Breast epithelium (tissue), 4 donors: ENCODE measurements at places on chromosomes 2 and 18. TPM values are rescaled to one million over a fixed set of nuclear protein-coding genes. Genes with fewer than 3 reads are reported as not detected.

GRCh38 chr18:28151434-28151833, 25.5 kb downstream of the CDH2 start:
- H3K4me1 ChIP-seq = no peaks in the 10 kb centered on the region
- no peaks in the 10 kb centered on the region for H3K27me3 ChIP-seq
- H3K4me3 ChIP-seq = no peak overlapping the region
- no peaks in the 10 kb centered on the region for H3K36me3 ChIP-seq

DNA sequence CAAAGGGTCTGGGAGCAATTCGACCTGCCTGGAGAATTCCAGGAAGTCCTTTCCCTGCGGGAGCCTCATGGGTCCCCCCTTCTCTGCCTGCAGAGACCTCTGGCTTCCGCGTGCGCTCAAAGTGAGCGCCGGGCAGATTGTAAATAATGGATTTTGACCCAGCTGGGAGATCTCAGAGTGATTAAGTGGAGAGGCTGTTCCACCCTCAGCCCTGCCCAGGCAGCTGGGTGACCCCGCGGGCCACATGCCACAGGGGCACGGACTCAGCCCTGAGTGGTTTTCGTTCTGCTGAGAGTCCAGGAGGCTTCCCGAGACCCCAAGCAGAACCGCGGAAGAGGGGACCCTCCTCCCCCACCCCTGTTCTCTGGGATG, 1.2 kb downstream of the KCNG2 start:
- peaks cover 17% of the 10 kb centered on the region for H3K27me3 ChIP-seq
- DNase-seq = peak; percentile 19
- H3K4me3 ChIP-seq = peak overlapping the region; percentile 43

DNA sequence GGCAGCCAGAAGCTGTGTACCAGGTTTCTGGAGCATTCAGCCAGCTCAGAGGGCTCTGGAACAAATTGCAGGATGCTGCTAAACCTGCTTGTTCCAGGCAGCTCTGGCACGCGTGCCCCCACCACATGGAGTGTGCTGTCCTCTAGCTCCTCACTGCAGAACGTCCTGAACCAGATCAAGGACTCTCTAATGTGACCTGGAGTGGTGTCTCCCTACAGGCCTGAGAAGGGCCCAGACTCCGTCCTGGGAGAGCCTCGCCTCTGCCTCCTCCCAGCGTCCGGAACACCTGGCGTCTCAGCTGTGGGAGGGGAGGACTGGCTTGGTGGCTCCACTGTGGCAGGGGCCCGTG, 115.6 kb upstream of the GPC1 start:
- H3K4me1 ChIP-seq = peaks cover 7% of the 10 kb centered on the region
- no peak for DNase-seq
- peak overlapping the region; percentile 86 for H3K27ac ChIP-seq
- H3K27me3 ChIP-seq = peaks cover 9% of the 10 kb centered on the region
- H3K4me3 ChIP-seq = no peak overlapping the region

The G6PC2 gene
- total RNA-seq = not detected

DNA sequence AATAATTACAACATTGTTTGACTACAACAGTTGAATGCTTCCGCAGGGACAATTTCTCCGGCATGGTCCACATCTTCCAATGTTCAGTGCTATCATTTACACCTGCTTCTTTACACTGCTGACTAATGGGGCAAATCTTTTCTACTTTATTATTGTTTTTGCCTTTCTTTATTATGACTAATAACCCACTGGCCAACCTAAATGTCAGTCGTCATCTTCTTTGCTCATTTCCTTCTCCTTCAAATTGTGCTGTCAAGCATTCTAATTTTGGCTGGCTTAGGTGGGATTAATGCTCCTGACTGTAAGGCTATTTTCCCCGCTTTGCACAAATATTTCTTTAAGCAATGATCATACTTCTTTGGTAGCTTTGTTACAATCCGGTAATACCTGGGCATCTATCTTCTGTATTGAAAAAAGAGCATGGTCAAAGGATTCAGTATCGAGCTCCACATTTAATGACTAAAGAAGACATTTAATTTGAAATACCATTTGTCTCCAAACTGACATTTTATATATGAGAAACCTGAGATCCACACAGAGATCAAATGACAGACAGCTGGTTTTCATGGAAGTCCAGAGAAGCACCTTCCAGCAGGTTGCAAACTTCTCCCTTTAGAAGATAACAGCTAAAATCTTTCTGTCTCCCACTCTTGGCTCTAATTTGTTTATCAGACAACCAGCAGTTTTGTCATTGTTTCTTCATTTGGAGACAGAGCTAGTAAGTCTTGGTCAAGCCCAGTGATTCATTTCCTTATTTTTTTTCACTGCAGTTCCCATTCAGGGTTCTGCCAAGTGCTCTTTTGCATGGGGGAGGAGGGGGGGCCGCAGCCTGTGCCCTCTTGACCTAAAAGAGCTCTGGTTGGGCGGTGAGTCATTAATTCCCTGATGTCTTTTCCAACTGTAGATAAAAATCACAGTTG, 132.9 kb downstream of the SOCS6 start:
- no peak overlapping the region for H3K4me3 ChIP-seq
- no peaks in the 10 kb centered on the region for H3K27me3 ChIP-seq
- H3K4me1 ChIP-seq = peaks cover 10% of the 10 kb centered on the region

- H3K4me1 ChIP-seq = peaks cover 3% of the 10 kb centered on the region
- peak within 1 kb of the TSS; percentile 38 for H3K27ac ChIP-seq
- H3K27me3 ChIP-seq = peaks cover 100% of the 10 kb centered on the region
- no peak for DNase-seq
- H3K36me3 ChIP-seq = no peaks in the 10 kb centered on the region
These were observed at the start of gene PAX3 for GRCh38 chr2:222298311-222299150. Gene PAX3 (minus strand): TSS chr2:222298998. CDS start chr2:222298615, 383 bp downstream.

DNA sequence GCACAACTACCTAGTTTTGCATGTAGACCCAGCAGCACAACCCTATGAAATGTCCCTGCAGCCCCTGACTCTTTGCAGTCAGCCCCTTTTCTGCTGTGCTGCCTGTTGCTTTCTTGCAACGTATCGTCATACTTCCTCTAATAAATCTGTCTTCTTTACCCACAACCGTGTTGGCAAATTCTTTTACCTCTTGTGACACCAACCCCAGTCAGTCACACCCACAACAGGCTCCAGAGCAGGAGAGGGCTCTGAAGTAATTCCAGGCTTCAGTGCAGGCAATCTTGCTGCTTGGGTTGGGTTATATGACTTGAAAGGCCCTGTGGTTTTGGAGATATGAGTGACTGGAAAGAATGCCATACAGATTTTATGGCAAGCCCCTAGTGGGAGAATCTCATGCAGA, 79.1 kb upstream of the KCNH7 start:
- no peaks in the 10 kb centered on the region for H3K4me1 ChIP-seq
- no peaks in the 10 kb centered on the region for H3K36me3 ChIP-seq
- H3K27me3 ChIP-seq = no peaks in the 10 kb centered on the region
- H3K27ac ChIP-seq = no peak overlapping the region

DNA sequence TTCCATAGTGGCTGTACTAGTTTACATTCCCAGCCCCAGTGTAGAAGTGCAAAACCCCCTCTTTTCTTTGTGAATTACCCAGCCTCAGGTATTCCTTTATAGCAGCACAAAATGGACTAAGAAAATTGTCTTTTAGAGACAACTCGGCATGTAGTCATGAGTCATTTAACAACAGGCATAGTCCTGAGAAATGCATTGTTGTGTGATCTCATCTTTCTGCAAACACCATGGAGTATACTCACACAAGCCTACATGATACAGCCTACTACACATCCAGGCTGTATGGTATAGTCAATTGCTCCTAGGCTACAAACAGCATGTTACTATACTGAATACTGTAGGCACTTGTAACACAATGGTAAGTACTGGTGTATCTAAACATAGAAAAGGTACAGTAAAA, 44.4 kb upstream of the MBP start:
- no peak overlapping the region for H3K4me3 ChIP-seq
- no peak for DNase-seq
- no peaks in the 10 kb centered on the region for H3K27me3 ChIP-seq
- H3K36me3 ChIP-seq = no peaks in the 10 kb centered on the region
- H3K27ac ChIP-seq = no peak overlapping the region
- H3K4me1 ChIP-seq = no peaks in the 10 kb centered on the region

The ECEL1 gene
- 0.48 TPM for total RNA-seq

- no peak overlapping the region for H3K4me3 ChIP-seq
- H3K27me3 ChIP-seq = no peaks in the 10 kb centered on the region
- H3K27ac ChIP-seq = no peak overlapping the region
- H3K4me1 ChIP-seq = no peaks in the 10 kb centered on the region
These were observed 38.7 kb downstream of the ZNF521 start for GRCh38 chr18:25313268-25313667.

GRCh38 chr2:82879803-82880202, 1579.3 kb downstream of the SUCLG1 start:
- no peak overlapping the region for H3K27ac ChIP-seq
- H3K27me3 ChIP-seq = no peaks in the 10 kb centered on the region
- no peaks in the 10 kb centered on the region for H3K4me1 ChIP-seq

DNA sequence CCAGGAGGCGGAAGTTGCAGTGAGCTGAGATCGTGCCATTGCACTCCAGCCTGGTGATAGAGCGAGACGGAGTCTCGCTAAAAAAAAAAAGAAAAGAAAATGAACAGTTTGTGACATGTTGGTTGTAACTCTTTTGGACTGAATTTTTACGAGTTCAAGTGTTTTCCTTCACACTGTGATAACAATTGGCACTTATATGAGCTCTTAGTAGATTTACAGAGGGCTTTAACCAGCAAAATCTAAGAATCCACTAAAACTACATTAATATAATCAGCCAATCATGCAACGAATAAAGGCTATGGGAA, 2.1 kb upstream of the GEMIN6 start:
- H3K27ac ChIP-seq = no peak overlapping the region
- no peak overlapping the region for H3K4me3 ChIP-seq
- no peaks in the 10 kb centered on the region for H3K4me1 ChIP-seq
- no peaks in the 10 kb centered on the region for H3K27me3 ChIP-seq
- no peak for DNase-seq
- no peaks in the 10 kb centered on the region for H3K36me3 ChIP-seq

DNA sequence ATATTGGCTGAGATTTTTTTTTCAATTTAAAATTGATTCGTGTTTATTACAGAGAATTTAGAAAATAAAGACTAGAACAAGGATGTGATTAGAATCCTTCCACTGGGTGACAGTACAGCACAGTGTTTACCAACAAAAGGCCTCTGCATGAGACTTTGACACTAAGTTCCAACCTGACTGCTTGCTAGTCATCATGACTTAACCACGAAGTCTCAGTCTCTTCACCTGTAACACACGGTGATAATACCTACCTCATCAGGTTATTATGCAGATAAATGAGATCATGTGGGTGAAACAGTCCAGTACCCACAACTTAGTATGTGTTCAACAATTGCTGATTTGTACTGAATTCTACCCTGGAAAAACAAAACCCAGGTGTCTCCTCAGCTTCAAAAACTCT, 151.2 kb downstream of the STK39 start:
- H3K27ac ChIP-seq = no peak overlapping the region
- no peak overlapping the region for H3K4me3 ChIP-seq
- H3K4me1 ChIP-seq = no peaks in the 10 kb centered on the region
- no peak for DNase-seq
- H3K27me3 ChIP-seq = no peaks in the 10 kb centered on the region

The SERPINB11 gene
- not detected for total RNA-seq

DNA sequence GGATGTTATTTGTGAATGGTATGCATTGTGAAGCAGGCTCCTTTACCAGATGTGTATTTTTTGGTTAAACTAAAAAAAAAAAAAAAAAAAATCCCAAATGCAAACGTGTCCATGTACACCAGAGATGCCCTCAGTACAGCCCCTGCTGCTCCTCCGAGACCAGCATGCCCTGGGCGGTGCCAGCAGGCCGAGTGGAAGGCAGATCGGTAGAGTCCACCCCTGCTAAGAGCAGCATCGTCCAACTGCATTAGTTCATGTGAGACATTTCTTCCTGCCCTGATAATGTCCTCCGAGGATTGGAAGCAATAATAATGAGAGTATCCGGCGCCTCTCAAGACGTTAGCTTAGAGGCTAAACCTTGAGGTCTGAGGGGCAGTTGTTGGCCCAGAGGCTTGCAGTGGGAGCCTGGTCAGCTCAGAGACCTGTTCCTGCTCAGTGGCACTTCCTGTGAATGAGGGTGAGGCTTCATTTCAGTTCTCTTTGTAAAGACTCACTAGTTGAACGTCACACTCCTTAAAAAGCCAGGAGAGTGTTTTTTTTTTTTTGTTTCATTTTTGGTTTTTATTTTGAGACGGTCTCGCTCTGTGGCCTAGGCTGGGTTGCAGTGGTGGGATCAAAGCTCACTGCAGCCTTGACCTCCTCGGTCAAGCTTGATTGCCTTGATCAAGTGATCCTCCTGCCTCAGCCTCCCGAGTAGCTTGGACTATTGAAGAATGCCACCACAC, 5.6 kb downstream of the SLC66A3 start:
- no peak overlapping the region for H3K27ac ChIP-seq
- no peaks in the 10 kb centered on the region for H3K27me3 ChIP-seq
- H3K4me3 ChIP-seq = no peak overlapping the region
- DNase-seq = no peak
- H3K36me3 ChIP-seq = no peaks in the 10 kb centered on the region

DNA sequence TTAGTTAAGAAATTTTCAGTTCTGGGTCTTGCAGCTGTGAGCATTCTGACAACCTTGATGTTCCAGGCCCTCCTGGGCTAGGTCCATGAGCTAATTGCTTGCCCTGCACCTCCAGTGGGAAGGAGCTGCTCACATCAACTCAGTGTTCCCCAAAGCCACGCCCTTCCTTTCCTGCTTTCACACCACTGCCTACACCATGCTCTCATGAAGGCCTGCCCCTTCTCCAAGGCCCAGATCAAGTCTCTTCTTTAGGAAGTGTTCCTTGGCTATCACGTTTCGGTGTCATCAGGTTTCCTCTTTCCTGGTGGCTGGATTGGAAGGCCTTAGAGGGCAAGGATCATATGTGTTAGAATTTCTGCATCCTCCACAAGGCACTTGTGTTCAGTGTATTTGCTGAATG, 18.8 kb downstream of the TMEM127 start:
- H3K4me1 ChIP-seq = no peaks in the 10 kb centered on the region
- H3K27ac ChIP-seq = no peak overlapping the region
- H3K4me3 ChIP-seq = no peak overlapping the region
- no peaks in the 10 kb centered on the region for H3K27me3 ChIP-seq
- DNase-seq = no peak

DNA sequence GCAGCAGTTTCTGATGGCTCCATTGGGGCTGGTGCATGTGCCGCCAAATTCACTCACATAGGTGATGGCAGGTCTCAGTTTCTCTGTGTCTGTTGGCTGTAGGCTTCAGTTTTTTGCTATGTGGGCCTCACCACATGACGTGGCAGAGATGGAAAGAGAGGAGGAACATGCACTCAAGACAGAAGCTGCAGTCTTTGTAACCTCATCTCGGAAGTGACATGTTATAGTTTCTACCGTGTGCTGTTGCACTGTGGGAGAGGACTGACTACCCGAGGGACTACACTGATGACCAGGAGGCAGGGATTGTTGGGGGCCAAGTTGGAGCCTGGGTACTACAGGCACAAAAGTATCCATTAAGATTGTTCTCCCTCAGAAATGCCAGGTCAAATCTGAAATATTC, 9.2 kb upstream of the CNRIP1 start:
- H3K36me3 ChIP-seq = no peaks in the 10 kb centered on the region
- no peak for DNase-seq

DNA sequence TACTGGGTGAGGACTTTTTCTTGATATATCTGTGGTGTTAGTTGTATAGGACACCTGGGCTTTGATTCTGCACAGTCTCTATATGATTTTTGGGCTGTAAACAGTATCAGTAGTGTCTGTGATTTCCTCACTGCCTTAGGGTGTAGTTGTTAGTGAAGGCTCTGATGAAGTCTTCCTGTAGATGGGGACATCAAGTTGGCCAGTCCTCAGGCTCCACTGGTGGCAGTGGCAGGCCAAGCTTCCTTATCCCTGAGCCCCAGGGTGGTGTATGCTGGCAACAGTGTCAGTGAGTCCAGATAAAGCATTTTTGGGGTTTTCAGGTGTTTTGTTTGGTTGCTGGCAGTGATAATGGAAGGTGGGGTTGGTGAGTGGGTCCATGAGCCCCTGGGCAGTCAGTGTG, 961.4 kb downstream of the DSC3 start:
- H3K36me3 ChIP-seq = no peaks in the 10 kb centered on the region
- H3K27me3 ChIP-seq = no peaks in the 10 kb centered on the region
- no peaks in the 10 kb centered on the region for H3K4me1 ChIP-seq
- H3K27ac ChIP-seq = no peak overlapping the region
- no peak overlapping the region for H3K4me3 ChIP-seq
- DNase-seq = no peak
